ENCODE measurements at places on chromosomes 3 and 15.

- DNase-seq = no peak
Observed at GRCh38 chr3:76021376-76021775, 236.0 kb upstream of the ZNF717 start.

- no peak for DNase-seq
Observed at GRCh38 chr15:30929982-30930381, 26.3 kb downstream of the FAN1 start.

GRCh38 chr15:40594429-40594836, 384 bp downstream of the KNL1 start:
- DNase-seq = no peak

DNA sequence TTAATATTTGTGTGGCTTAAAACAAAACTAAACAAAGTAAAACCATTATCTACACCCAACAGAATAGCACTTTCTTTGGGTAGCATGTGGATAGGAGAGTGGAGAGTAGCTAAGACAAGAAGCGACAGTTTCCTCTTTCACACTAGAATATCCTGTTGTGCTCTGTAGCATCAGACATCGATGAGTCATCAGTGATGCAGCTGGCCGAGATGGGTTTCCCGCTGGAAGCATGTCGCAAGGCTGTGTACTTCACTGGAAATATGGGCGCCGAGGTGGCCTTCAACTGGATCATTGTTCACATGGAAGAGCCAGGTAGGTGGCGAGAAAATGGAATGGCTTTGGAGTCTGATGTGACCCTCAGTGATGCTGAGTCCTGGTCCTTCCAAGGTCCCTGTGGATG, 108.1 kb downstream of the USP13 start:
- no peak for DNase-seq

DNA sequence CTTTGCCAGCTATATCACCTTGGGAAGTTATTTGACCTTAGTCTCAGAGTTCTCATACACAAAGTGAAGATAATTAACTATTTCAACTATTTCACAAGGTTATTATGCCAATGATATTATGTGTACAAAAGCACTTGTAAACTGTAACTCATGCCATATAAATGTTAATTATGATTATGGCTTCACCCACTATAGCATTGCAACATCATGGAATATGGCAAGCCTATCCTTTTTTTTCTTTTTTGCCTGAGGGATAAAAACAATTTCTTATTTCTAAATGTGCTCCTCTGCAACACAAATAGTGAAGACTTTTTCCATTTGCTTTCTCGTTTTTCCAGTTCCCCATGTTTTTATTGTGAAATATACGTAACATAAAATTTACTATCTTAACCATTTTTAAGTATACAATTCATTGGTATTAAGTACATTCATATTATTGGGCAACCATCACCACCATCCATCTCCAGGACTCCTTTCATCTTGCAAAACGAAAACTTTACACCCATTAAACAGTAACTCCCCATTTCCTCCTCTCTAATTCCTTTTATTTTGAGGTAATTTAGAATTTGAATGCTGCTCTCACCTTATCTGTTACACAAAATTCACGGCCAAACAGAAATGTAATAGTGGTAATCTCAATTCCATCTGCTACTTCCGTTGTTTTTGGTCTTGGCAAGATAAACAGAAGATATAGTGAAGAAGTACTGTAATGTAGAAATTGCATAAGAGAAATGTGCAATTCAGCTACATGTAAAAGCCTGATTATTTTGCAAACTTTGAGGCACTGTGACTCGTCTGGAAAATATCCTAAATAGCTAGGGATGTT, 46.3 kb downstream of the NANOGP8 start:
- DNase-seq = no peak

GRCh38 chr15:89630260-89630659, 25.0 kb downstream of the KIF7 start:
- no peak for DNase-seq

Measured in NCI-H2029 treated with DMSO at 0.1 percent for 48 hours (cell line).